ENCODE measurements at places on chromosomes 7 and 10. TPM values are rescaled to one million over a fixed set of nuclear protein-coding genes. Genes with fewer than 3 reads are reported as not detected.

GRCh38 chr10:60942134-60942787 is 1.7 kb downstream of the RHOBTB1 start:
- no peak for DNase-seq

- DNase-seq = no peak
Observed at GRCh38 chr10:58898854-58899573, 277.4 kb upstream of the PHYHIPL start.

- DNase-seq = no peak
Observed at GRCh38 chr7:120949998-120950538, 509 bp upstream of the ING3 start.

- DNase-seq = no peak
Observed at GRCh38 chr10:167383-167782, 32.1 kb downstream of the ZMYND11 start.

DNA sequence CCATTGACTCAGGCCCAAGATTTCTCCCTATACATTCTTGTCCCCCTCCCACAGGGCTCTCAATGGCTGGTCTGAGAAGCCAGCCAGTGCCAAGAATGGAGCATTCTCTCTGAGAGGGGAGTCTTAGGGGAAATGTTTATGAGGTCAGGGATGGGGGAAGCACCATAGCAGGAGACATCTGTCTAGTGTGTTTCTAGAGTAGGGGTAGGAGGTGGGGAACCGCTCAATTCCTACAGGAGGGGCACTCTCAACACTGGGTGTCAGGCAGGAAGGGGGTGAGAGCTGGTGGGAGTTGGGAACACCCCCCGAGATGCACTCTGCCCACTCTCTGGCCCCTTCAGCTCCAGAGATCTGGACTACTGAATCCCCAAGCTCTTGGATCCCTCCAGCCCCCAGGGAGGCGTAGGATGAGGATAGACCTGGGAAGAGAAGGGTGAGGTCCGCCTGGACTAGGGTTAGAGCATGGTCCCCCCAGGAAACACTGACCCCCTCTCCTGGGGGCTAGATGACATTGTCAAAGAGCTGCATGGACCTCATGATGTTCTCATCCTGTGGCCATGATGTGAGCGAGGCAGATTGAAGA is 8.7 kb upstream of the OGA start:
- no peak for DNase-seq

DNA sequence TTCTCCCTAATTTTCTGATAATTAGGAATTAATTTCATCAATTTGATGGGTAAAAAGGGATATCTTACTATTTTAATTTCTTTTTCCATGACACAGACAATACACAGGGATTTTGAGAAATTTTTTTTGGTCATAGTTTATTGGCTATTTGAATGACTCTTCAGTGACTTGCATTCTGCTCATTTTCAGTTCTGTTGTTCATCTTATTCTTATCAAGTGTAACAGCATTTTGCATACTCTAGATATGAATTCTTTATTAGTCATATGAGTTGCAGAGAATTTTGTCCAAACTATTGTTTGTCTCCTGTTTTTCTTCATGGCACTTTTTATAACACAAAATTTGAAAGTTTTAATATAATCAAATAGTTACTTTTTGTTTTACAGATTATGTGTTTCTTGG is 41.7 kb downstream of the MKLN1 start:
- DNase-seq = no peak

GRCh38 chr10:119801998-119802538 is 70.6 kb downstream of the MCMBP start:
- no peak for DNase-seq

- peak; percentile 18 for DNase-seq
Observed at GRCh38 chr7:70856901-70857630, 274.9 kb upstream of the GALNT17 start.

DNA sequence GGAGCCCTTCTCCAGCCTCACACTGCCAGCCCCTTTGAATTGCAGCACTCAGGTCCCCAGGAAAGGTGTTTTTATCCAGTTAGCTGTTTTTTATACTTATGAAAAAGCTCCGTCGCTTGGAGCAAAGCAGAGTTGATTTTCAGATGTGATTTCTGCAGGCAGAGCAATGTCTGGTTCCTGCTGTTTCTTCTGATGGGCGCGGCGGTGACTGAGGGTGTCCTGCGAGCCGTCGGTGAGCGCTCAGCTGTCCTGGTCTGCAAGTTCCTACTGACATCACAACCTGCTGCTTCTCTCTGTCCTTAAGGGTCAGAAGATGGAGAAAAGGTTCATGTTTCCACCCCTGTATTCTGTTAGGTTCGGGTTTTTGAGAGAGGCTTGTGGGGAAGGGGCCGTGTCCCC is 109.6 kb upstream of the FAM20C start:
- no peak for DNase-seq

DNA sequence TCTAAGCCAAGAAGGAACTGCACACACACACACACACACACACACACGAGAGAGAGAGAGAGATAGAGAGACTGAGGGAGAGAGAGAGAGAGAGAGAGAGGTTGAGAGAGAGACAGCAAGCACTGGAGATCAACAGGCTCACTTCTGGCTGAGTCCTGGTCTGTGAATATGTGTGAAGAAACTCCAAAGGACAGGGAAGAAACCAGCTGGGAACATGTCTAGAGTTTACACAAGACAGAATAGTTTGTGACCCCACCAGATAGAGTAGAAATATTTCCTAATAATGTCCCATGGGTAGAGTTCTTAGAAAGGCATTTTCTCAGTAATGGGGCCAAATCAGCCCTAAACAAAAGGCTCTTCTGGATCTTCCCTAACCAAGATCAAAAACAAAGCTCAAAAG is 155.5 kb upstream of the IGFBP3 start:
- no peak for DNase-seq

GRCh38 chr10:36188080-36188453 is 546.0 kb upstream of the FZD8 start:
- DNase-seq = no peak

GRCh38 chr10:97858001-97858439 is 8.4 kb downstream of the GOLGA7B start:
- DNase-seq = no peak

- DNase-seq = no peak
Observed at GRCh38 chr7:36370046-36370445, 19.6 kb upstream of the ANLN start.

DNA sequence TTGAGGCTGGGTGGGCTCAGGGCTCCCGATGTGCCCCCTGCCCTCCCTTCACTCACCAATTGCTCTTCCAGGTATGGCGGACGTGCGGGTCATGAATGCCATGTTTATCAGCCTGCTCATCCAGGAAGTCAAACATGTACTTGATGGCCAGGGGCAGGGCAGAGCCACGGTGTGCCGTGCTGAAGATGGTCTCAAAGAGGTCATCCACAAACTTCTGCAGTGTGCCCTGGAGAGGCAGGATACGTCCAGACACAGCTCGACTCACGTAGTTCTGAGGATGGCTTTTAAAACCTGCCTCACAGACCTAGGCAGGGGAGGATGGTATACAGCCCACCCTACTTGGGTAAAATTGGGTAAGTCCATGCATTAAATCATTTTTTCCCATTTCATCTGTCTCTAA is 431.2 kb downstream of the PLXNA4 start:
- no peak for DNase-seq

DNA sequence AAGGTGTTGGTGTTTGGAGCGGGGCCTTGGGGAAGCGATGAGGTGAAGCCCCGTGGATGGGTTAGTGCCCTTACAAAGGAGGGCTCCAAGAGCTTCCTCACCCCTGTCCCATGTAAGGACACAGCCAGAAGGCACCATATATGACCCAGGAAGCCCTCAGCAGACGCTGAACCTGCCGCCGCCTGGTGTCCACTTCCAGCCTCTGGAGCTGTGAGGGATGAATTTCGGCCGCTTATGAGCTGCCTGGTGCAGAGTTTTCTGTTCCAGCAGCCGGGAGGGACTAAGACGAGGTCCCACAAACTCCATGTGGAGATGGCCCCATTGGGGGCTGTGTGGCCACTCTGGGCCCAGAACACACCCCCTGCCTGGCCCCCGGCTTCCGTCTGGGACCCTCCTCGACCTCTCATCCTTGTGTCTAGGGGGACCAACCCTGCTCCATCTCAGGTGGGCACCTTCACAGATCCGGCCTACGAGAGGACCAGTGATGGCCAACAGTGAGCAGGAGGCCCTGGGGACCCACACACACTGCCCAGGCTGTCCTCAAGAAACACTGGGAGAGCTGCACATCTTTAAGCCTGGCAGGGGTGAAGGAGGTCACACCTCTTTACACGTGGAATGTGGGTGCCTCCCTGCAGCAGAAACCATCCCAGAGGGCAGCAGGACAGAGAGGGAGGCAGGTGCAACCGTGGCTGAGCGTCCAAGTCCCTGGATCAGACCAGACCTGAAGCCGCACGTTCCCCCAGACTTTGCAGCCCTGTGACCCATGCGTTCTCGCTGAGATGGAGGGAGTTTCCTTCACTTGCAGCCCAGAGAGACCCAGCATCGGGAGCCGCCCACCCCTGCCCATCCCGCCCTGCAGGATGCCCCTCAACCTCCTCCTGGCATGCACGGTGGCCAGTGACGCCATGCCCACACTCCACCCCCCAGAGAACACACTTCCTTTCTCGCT is 96.1 kb downstream of the PDGFA start:
- no peak for DNase-seq

GRCh38 chr10:33190406-33190805 is 144.1 kb downstream of the NRP1 start:
- DNase-seq = no peak

DNA sequence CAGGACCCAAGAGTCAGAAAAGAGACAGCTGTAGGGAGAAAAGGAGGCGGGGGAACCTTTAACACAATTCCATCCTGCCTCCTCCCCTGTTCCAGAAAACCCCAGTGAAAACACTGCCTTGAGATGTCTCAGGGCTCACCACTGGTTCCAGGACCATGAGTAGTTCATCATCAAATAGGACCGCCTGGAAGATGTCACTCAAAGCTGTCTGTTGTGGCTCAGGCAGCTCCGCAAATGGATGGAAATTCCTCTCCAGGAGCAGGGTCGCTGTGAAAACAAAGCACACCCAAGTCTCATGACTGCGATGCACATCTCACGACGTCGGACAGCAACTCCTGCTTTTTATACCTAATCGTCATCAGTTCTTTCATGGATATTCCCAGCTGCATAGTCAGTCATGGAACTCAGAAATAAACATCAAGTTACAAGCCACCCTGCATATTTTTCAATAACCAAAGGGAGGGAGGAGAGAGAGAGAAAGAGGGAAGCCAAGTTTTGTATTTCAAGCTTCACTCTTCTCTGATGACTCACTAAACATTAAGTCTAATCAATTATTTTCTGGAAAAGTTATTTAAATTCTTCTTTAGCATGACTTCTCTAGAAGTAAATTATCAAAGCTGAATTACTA is 49.2 kb downstream of the GSDME start:
- no peak for DNase-seq

- DNase-seq = peak; percentile 58
Observed at GRCh38 chr10:31650010-31650409, 278.6 kb downstream of the ARHGAP12 start.

DNA sequence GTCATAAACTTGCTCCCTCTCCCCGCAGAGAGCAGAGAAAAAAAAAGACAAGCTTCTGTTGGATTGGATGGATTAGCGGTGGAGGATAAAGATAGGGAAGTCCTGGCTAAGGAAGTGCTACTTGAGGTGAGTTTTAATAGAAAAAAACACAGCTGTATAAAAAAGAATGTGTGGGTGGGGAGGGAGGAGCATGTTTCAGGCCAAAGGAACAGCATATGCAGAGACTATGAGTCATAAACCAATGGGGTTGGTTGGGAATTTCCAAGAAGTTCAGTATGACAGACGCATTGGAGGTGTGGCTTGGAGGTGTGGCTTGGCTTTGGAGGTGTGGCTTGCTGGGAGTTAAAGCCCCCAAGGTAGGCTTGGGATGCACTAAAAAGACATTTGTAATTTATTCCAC is 103.0 kb upstream of the LSM8 start:
- DNase-seq = no peak

GRCh38 chr10:36171556-36171952 is 529.5 kb upstream of the FZD8 start:
- DNase-seq = no peak

- DNase-seq = no peak
Observed at GRCh38 chr7:21281193-21281592, 146.7 kb upstream of the SP4 start.

DNA sequence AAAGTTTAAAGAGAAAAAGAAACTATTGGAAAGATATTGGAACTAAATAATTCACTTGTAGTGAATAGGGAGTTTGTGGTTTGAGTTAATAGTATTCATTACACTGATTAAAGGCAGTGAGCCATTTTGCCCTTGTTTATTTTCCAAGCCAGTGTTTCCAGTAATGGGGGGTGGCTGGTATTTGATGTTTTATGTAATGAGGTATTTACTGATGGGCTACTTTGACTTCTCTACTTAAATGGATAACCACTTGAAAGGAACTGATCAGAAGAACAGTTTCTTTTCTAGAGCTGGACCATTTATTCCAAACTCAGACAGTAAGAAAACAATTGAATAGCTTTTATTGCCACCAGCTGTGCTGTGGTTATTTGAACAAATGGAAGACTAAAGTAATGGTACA is 227.0 kb upstream of the HDAC9 start:
- DNase-seq = no peak

GRCh38 chr10:77461636-77462296 is 175.8 kb downstream of the KCNMA1 start:
- no peak for DNase-seq

DNA sequence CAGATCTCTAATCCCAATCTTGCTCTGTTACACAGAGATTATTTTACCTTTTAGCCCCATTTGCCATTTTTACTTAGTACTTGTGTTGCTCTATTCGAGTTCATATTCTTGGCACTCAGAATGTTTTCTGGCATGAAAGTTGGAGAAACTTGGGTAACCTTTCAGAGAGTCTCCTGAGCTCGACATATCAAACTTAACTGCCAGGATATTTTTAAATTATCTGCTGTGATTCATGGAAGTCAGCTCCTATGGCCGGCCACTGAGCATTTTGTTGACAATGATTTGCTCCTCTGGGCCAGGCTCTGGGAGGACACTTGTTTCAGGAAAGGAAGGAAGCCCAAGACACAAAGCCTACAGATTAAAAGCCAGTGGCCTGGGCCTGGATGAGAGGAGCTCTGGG is 396.7 kb downstream of the TNS3 start:
- no peak for DNase-seq

ATP6V1F gene
- total RNA-seq = 156 TPM

DPY19L1 gene
- 27.9 TPM for total RNA-seq

OLAH gene
- 0.34 TPM for total RNA-seq

TAS2R41 gene
- not detected for total RNA-seq

PSD gene
- 0.35 TPM for total RNA-seq

TMEM236 gene
- total RNA-seq = 0.48 TPM

CYP2C18 gene
- not detected for total RNA-seq

C10orf105 gene
- not detected for total RNA-seq

CCDC172 gene
- not detected for total RNA-seq

MYL10 gene
- not detected for total RNA-seq

CAPZA2 gene
- total RNA-seq = 111 TPM

RPP38 gene
- total RNA-seq = 14.9 TPM

ANK3 gene
- 7.9 TPM for total RNA-seq

CFAP69 gene
- total RNA-seq = 0.88 TPM

All from glomerular endothelial cell (primary cell).